Motor neuron (in vitro differentiated cells): ENCODE measurements at places on chromosomes 2 and 18. TPM values are rescaled to one million over a fixed set of nuclear protein-coding genes. Genes with fewer than 3 reads are reported as not detected.

Gene SERPINB3
- not detected in 2 replicates for total RNA-seq

Gene REG3A
- not detected in 2 replicates for total RNA-seq

Gene IL36B
- total RNA-seq: not detected in 2 replicates

Gene UPP2
- total RNA-seq: not detected in 2 replicates

Gene TUBB8B
- 0.59 and 0.63 TPM in 2 replicates for total RNA-seq

Gene C2orf15
- total RNA-seq: 1.2 and 1.3 TPM in 2 replicates

Gene AGXT
- 0.68 and 1.00 TPM in 2 replicates for total RNA-seq

Gene EPB41L3
- total RNA-seq: 27.8 and 28.5 TPM in 2 replicates

Gene CTNNA2
- total RNA-seq: 69.4 and 71.1 TPM in 2 replicates

Gene ACSL3
- total RNA-seq: 81.3 and 83.8 TPM in 2 replicates

Gene IMP4
- total RNA-seq: 80.5 and 107 TPM in 2 replicates

Gene C2orf49
- total RNA-seq: 19.4 and 21.9 TPM in 2 replicates

Gene SLC35G4
- total RNA-seq: 0.21 TPM in 1 of 2 replicates, not detected in the other

Gene EFR3B
- total RNA-seq: 29.8 and 30.7 TPM in 2 replicates

Gene MPP4
- 0.41 TPM in 1 of 2 replicates, not detected in the other for total RNA-seq

Gene OR6B2
- total RNA-seq: not detected in 2 replicates

Gene ZSCAN30
- total RNA-seq: 28.8 and 29.5 TPM in 2 replicates
